ENCODE measurements at places on chromosomes 13 and 19.

GRCh38 chr13:108924134-108924533, 294.7 kb downstream of the MYO16 start:
- DNase-seq: peak; percentile 62

DNA sequence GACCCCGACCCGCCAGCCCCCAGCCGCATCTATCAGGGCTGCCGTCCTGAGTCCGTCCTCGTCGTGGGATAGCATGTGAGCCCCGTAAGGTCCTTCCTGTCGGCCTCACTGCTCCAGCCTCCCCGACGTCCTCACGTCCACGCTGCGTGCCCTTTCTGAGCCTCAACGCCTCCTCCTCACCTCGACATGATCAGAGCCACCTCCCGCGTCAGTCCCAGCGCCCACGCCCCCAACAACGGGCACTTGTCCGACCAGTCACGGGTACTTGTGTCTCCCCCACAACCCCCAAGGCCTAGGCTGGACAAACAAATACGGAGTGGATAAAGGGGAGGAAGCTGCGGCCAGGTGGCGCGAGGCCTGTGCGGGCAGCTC, 665 bp downstream of the ZNF497 start:
- DNase-seq: no peak

DNA sequence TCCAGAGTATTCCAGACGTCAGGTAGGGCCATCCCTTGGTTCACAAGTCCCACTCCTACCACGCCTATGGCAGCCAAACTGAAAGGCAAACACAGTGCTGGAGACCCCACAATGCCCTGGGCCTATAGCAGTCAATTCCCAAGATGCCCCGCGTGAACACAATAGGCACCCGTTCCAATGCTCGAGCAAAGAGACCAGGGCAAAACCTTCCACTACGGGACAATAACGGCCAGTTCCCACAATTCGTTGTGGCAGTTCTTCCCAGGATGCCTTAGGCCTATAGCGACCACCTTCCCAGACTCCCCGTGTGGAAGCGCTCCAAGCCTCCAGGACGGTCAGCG, 538 bp downstream of the ZNF428 start:
- peak; percentile 22 for DNase-seq

DNA sequence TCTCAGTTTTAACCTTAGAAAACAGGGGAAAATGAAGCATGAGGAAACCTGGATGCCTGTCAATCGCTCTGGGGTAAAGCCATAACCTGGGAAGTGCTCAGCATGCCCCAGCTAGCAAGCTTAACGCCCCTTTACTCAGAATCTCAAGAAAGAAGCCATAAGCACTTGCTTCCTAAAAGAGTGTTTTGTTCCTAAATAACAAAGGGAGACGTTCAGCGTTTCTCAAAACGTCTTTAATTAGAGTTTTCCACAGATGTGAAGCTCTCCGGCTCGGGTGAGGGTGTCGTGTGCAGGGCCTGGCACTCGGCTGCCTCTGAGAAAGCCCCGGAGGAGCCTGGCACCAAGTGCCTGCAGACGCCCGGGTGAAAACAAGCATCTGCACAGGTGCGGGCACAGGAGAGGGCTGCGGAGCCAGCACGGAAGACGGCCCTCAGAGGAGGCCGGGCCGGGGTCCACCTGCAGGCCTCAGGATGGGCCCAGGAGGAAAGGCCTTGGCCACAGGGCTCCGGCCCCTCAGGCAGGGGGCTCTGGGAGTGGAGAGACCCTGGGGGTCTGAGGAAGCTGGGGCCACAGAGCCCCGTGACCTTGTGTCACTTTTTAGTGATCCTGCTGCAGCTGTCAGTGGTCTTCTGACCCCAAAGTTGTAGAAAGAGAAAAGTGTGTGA, 6.2 kb downstream of the GAS6 start:
- no peak for DNase-seq

- peak; percentile 23 for DNase-seq
Observed at GRCh38 chr19:49019242-49019932, 2.5 kb upstream of the LHB start.

DNA sequence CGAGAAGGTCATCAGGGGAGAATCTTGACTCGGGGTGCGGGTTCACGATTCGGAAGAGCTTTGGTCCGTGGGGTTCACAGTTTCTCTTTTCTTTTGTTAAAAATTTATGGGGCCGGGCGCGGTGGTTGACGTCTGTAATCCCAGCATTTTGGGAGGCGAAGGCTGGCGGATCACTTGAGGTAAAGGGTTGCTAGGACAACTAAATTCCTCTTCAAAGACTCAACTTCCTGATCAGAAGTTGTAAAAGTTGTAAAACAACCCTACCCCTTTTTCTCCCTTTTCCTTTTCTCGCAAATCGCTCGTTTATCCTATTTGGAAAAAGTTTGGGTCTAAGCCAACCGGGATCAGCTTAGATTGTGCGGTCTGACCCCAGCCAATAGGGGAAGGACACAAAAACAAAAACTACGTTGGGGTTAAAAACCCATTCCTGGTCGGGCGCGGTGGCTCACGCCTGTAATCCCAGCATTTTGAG, 673 bp downstream of the ZNF486 start:
- DNase-seq: peak; percentile 45

DNA sequence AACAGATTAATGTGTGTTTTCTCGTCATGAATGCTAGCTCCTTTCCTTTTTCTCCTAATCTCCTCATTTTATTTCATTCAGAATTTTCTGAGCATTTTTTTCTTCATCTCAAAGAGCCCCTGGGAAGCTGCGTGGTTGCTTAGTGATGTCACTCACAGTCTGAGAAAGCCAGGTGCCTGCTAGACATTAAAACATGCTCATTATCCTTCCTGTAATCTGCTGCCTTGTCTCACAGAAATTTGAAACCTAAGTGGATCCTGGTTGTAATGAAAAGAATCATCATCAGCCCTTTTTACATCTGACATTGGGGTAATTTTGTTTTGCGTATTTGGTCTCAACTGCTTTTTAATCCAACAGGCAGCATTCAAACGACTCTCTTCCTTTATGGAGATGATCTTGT, 108.2 kb upstream of the RNF113B start:
- DNase-seq: peak; percentile 37

GRCh38 chr19:17951157-17951989, 15.5 kb upstream of the KCNN1 start:
- no peak for DNase-seq

DNA sequence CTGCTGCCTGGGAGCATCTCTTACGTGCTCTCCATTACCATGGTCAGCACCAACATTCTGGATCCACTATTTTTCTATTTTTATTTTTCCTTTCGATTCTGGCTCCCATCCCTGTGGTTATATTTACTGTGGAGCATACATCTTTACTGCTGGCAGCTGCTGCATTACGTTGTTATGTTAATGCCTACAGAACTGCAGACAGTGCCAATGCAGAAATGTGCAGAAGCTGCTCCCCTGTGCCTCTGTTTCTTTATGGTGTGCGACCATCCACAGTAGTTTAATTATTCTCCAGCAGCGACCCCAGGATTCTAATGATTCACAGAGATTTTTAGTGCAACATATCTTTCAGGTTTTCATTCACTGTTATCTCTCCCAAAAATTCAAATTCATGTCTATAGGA, 911.7 kb upstream of the SLITRK6 start:
- no peak for DNase-seq

DNA sequence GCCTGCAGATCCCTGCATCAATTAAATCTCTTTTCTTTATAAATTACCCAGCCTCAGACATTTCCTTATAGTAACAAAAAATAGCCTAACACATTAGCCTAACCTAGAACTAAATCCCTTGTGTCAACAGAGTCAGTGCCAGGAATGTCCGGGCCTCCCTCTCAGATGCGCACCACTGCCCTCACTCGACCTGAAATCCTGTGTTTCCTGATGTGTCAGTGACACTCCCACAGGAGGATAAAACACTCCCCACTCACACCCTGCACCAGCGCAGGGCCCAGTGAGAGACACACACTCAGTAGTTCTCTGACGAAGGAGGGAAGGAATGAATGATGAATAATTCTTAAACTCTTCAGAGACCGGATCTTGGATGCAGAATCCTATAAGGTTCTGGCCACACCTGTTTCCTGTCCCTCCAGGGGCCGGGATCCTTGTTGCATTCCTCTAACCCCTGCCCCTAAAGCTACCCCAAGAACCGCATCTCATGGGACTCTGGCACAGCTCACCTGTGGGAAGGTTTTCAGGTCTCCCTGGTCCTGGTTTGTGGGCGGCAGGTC, 3.1 kb downstream of the CEACAM3 start:
- DNase-seq: no peak

DNA sequence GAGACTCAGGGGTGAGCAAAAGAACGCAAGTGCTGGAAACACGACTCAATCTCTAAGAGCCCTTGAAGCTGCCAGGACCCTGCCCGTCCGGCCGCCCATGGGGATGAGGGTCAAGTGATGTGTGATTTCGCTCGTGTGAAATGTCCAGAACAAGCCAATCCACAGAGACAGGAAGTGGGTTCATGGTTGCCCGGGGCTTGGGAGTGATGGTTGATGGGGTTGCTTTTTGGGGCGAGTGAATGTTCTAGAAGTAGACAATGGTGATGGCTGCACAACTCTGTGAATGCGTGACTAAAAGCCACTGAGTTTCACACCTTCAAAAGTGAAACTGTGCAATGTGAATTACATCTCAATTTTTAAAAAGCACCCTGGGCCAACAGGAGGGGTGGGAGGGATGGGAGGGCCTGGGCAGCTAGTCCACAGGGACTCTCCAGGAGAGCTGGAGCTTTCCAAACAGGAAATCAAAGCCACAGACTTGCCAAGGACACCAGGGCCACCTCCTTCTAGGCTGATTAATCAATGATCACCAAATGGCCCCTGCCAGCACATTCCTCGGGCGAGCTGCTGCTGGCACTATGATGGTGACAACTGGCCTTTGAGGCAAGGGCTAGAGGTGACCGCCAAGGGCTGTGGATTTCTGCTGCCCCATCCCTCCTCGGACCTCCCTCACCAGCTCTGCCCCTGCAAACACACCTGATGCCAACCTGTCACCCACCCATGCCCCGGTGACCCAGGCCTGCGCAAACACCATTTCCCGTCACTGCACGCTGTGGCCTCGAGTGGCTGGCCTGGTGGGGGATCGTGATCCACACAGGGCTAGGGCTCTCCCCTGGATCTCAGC, 14.0 kb downstream of the DPP9 start:
- no peak for DNase-seq

- DNase-seq: no peak
Observed at GRCh38 chr19:1932395-1932794, 8.6 kb upstream of the CSNK1G2 start.

DNA sequence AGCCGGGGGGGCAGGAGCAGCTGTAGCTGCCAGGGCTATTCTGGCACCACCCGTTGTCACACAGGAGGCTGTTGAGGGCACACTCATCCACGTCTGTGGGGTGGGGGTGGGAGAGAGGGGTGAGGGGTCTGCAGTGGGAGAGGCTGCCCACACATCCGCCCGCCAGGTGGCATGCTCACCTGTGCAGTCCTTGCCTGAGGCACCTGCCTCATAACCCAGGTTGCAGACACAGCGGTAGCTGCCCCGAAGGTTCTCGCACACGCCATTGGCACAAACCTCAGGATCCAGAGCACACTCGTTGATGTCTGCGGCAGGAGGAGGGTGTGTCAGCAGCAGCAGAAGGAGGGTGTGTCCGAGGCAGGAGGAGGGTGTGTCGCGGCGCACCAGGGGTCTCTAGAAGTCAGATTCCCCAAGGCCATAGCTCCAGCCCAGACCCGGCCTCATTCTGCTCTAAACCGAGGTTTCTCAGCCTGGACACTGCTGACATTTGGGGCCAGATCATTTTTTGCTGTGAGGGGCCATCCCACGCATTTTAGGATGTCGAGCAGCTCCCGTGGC, 20.3 kb downstream of the FBN3 start:
- no peak for DNase-seq

GRCh38 chr19:42794765-42795164, 29.3 kb upstream of the PSG8 start:
- DNase-seq: no peak

DNA sequence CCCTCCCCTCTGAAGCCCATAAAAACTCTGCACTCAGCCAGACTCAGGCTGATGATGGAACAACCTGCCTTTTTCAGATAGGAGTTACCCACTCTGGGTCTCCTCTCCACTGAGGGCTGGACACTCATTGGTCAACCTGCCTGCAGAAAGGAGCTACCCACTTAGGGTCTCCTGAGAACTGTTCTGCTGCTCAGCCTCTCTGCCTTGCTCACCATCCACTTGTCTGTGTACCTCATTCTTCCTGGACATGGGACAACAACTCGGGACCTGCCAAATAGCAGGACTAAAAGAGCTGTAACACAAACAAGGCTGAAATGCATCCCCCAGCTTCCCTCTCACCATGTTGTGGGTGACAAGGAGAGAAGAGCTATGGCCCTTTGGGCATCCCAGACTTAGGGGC, 18.4 kb upstream of the RCBTB2 start:
- DNase-seq: peak; percentile 5

Data from amniotic epithelial cell (primary cell).